ENCODE measurements at places on chromosomes 6 and 20.
A peak's percentile ranks its signal among the peaks of the same experiment; 100 is the strongest.

- DNase-seq, result no peak
These were observed 1.6 kb downstream of the GNAS start for GRCh38 chr20:58853976-58854637.

DNA sequence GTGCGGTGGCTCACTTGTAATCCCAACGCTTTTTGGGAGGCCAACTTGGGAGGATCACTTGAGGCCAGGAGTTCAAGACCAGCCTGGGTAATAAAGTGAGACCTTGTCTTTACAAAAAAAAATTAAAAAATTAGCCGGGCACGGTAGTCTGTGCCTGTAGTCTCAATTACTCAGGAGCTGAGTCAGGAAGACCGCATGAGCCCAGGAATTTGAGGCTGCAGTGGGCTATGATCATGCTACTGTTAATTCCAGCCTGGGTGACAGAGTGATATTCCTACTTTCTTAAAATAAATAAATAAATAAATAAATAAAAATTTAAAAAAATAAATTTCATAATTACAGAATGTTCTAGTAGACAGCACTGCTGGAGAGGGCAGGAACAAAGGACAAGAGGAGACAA lies 62.4 kb downstream of the DST start:
- no peak for DNase-seq

- peak; percentile 48 for DNase-seq
These were observed 9.6 kb downstream of the DYNLRB1 start for GRCh38 chr20:34525709-34526416.

GRCh38 chr6:109296971-109297372 lies 85.3 kb downstream of the CD164 start:
- no peak for DNase-seq

- peak; percentile 90 for DNase-seq
These were observed 417 bp upstream of the PXDC1 start for GRCh38 chr6:3751730-3752530.

DNA sequence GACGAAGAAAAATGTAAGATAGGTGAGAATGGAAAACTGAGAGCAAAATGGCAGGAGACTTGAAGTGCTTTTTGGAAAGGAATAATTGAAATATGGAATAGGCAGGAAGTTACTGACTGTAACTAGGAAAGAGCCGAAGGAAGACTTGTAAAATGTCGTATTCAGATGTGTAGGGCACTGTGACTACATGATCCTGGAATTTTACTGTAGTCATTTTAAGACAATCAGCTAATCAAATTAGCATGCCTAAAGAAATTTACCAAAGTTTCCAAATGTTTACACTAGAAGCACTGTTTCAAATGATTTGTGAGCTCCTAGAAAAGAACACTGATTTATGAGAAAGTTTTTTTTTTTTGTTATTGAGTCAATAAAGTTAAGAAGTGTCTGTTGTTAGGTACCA lies 21.2 kb upstream of the ADIG start:
- no peak for DNase-seq

DNA sequence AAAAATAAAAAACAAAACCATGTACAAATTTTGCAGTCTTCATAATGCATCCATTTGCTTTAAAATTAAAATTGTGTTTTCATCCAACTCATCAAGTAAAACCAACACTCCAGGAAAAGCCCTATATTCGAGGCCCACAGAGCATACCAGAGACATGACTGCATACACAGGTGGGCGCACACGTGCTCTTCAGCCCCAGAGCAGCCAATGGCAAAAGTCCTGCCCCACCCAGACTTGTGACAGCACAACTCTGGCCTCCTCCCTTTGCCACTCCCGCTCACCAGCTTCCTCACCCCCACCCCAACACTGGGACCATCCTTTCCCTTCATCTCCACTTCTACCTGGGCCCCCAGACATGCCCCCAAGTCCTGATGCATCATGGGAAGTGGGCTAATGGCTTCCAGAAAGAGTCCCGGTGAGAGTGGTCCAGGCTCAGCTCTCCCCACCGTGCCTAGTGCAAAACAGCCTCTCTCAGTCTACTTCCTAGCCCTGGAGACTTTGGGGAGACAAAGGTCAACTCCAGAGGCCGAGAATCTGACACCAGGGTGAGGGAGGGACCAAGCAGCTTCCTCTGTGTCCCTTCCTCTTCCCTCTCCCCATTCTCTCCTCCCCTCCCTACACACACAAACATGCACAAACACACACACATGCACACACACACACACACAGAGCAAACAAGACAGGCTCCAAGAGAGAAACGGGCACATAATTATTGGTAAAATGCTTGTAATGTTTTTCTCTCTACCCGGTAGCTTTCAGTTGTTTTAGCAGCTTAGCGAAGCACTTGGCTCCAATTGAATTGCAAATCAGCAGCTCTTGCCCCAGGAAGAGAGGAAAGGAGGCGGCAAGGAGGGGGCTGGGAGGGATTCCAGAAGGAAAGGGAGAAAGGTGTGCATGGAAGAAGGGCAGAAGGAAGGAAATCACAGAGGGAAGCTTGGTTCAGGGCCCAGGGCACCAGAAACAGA lies 14.3 kb downstream of the GRM4 start:
- no peak for DNase-seq

- no peak for DNase-seq
These were observed 17.5 kb downstream of the ELMO2 start for GRCh38 chr20:46388937-46389336.

GRCh38 chr6:137970368-137970767 lies 103.3 kb downstream of the TNFAIP3 start:
- DNase-seq, result no peak

- DNase-seq, result no peak
These were observed 85.5 kb downstream of the F13A1 start for GRCh38 chr6:6234963-6235362.

GRCh38 chr6:89932245-89932802 lies 38.1 kb downstream of the GJA10 start:
- no peak for DNase-seq

DNA sequence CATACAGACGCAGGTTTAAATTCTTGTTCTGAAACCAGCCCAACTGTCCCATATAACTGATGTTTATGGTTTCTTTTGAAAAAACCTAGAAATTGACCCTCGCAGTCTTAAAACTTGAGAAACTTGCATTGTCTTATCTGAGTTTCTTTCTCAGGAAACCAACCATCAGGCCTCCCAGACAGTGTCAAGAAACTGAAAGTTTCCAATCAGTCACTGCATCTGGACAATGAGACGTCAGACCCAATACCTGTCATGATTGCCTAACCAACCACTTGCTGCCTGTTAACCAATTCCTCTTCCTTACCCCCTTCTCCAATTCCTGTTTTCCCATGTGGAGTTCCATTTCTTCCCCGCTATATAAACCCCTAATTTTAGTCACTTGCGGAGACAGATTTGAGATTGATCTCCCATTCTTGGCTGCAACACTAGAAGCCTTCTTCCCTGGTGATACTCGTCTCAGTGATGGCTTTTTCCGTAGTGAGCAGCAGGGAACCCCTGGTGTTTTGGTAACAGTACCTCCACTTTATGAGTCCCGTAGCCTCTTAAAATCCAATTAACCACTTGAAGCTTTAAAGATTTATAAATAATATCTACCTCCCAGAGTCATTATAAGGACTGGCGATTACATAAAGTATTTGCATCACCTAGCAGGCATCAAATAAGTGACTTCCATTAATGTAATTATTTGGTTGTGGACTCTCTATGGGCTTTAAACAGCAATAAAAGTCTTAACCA lies 49.3 kb downstream of the GPR63 start:
- DNase-seq, result no peak

DNA sequence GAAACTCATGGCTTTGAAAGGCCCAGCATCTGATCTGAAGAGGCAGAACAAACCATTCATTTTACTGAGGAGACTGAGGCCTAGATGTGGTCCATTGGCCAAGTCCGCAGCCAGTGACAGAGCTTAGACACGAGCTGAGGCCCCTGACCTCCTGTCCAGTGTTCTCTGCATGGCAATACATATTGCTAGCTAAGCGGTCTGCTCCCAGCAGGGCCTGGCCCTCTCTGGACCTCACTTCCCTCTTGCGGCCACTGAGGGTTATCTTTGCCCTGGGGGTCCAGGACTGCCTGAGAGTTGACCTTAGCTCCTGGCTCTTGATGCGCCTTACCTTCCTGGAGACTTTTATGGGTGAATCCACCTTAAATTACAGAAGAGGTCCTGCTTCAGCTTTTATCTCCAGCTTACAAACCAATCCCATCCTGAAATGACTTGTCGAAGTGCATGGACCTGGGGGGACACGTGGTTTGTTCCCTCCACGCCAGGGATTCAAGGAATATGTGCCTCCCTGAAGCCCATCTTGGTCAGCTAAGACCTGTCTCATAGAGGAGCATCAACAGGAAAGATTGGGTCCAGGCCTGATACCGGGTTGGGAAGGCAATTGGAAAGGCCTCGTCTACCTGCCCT lies 75.6 kb downstream of the CNBD2 start:
- DNase-seq, result no peak

DNA sequence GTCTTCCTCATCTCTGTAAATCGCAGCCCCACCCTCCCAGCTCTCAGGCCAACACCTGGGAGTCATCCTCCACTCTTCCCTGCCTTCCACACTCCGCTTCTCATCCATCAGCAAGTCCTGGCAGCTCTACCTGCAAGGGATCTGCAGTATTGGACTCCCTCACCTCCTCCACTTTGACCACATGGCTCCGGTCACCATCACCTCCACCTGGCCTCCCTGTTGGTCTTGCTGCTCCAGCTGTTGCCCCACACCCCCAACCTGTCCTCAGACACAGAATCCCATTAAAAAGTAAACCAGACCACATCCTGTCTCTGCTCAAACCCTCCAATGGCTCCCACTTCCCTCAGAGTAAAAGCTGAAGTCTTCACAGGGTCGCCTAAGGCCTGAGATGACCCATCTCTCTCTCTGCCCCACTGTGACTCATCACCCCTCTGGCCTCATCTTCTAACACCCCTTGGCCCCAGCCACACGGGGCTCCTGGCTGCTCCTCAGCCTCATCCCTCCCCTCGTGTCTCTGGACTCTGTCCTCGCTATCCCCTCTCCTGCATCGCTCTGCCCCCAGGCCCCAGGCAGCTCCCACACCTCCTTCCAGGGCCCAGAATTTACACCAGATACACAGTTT lies 185.1 kb upstream of the SULF2 start:
- DNase-seq, result no peak

GRCh38 chr6:6811128-6812009 lies 222.8 kb downstream of the LY86 start:
- no peak for DNase-seq

- DNase-seq, result no peak
These were observed 27.6 kb downstream of the DCDC2 start for GRCh38 chr6:24330137-24330732.

DNA sequence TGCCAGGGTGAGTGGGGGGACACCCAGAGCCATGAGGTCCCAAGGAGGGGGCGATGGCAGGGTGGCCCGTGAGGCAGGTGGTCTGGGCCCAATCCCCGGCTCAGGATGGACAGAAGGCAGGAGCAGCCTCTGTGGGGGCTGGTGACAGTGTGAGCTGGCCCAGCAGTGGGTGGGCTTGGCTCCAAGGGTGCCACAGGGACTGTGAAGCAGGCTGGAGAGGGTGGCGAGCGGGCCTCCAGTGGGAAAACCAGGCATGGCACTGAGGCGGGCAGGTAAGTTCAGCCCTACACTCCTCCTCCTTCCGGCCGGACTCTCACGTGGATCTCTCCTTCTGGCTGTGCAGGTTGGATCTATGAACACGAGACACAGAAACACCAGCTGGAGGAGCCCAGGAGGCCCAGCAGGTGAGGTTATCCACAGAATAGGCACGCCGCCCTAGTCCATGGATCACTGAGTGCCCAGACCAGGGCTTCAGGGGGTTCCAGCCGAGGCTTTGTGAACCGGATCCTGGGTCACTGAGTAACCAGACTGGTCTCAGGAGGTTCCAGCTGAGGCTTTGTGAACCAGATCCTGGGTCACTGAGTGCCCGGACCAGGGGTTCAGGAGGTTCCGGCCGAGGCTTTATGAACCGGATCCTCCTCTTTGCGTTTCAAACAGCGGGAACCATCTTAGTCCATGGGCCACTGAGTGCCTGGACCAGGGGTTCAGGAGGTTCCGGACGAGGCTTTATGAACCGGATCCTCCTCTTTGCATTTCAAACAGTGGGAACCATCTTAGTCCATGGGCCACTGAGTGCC lies 76.4 kb upstream of the BHLHE23 start:
- DNase-seq, result no peak

- DNase-seq, result no peak
These were observed 531.5 kb downstream of the EPHA7 start for GRCh38 chr6:92887871-92888270.

DNA sequence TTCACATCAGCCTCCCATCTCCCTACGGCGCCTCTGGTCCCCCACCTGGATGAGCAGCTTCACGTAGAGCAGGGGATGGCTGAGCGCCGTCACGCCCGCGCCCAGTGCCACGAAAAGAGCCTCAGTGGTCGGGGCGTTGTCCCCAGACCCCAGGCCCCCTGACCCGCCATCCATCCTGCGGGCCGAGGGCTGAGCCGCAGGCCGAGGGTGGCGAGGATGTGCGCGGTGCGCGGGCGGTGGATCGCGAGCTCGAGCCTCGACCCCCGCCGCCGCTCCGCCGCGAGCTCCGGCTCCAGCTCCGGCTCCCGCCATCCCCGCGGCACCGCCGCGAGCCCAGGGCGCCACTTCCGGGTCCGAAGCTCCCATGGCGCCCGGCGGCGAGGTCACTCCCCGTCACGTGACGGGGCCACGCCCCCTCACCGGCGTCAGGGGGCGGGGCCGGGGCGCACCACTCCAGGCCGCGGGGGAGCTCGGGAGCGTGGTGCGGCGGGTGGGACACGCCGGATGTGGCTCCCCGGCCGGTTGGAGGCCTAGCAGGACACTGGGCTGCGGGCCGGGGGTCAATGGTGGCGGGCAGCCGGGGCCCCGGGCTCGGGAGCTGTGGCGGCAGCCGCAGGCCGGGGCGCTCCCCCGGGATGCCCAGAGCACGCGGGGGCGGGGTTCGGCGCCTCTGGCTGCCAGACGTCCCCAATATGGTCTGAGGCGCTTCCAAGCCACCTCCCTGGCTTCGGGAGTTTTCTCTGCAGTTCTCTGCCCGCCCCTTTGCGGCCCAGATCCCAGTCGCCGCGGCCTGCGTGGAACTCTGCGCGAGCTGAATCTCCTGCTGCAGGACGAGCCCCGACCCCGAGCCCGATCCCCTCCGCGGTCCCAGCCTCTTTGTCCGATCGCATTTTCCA lies at the start of gene MTCH1:
Gene MTCH1 (minus strand): TSS at position 389 of the 896 bp plus-strand sequence. CDS start 23 bp downstream, at position 366.
- peak; percentile 91 for DNase-seq

DNA sequence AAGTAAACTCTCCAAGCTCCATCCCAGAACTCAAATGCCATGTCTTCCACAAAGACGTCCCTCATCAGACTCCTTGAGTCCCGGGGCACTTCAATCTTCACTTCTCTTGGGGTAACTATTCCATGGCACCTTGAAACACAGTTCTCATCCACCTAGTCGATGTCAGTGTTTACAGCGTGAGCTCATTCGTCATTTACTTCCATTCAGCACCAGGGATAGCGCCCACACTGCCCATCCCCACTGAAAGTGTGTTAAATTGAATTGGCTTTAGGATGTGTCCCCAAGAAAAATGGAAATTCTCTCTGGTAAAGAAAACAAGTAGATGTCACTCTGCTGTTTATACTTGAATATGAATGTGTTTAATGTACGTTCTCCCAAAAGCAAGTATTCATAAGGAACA lies 31.3 kb downstream of the KCNK15 start:
- no peak for DNase-seq

DNA sequence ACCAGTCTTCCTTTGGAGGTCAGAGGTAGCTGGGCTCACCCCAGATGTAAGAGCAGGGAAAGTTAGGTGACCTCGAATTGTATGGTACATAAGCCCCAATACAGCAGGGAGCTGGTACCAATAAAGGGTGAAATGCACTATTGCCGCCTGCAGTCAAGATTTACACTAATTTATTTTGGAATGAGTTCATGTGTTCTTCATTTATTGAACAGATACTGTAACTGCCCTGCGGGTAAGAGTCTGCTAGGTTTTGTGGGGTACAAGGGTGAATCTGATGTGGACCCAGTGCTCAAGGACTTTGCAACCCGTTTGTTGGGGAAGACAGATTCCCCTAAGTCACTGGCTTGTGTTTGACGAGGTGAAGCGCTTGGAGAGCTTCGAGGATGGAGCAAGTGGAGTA lies 2.5 kb upstream of the DNAJC5 start:
- DNase-seq, result no peak
